ENCODE measurements at places on chromosomes 7 and 10.

DNA sequence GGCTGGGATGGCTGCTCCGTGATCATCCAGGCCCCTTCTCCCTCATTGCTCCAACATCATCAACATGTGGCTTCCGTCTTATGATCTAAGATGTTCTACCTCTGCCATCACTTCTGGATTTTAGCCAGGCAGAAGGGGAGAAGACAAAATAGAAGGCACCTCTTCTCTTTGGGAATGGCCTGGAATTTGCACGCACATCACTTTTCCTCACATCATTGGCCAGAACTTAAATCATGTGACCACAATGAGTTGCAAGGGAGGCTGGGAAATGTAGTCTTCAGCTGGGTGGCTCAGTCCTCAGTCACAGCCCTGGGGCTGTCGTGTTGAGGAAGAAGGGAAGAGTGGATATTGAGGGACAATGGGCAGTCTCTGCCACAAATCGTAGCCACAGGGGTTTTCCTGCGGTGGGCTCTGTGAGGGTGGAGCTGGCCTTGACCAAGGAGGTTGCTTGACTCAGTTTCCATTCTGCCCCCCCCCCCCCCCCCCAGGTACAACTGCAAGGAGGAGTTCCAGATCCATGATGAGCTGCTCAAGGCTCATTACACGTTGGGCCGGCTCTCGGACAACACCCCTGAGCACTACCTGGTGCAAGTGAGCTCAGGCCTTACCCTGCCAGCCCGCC, 50.3 kb downstream of the PALD1 start:
- DNase-seq: no peak

DNA sequence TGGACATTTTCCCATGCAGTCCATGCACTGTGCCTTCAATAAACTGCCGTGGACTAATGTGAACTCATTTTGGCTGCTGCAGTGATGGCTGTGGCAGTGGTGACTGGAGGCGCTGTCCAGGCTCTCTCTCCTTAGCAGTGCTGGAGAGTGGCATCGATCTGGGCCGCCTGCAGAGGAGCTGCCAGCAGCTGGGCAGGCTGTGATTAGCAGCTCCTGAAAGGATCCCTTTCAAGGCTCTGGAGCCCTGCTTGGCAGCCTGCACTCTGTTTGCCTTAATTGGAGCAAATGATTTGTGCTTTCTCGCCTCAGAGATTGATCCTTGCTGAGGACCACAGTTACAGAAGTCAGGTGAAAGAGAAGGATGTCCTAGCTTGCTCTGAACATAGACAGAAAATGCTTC, 130.1 kb upstream of the VWC2 start:
- DNase-seq: no peak

DNA sequence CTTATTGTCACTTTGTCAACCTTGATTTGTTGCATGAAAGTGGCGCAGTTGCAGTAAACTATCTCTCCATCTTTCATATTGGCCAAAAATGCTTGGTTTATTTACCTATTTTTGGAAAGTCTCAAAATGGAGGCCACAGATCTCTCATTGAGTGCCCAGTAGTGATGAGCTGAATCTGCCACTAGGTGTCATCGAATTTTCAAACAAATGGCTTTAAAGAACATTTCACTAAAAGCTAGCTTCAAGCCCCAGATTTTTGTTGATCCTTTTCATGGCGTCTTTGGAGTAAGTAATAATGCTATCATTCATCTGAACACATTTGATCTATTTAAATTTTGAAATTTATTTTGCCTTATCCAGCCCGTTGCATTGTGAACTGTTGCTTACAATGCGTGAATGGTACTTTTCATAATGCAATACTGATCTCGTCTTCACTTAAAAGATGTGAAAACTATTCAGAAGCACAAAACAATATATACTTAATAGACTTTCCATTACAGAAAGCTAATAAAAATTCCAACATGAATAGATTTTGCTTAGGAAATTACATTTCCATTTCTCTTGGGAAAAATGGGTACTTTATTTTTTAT, 236.2 kb downstream of the DNAJB9 start:
- no peak for DNase-seq

DNA sequence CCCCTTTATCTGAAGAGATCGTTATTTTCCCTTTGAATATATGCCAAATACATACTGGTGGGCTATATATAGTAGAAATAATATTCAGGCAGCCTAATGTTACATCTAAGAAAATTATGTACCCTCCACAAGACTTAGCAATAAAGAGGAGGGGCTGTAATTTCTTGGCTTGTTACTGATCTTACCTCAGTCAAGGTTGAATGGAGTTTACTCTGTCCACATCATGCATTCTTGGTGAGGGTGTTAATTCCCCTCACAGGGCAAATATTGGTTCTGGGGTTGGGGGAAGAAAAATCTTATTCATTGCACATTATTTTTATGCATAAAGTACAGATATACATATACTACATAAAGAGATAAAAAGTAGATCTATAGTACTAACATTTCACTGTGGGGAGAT, 145.8 kb upstream of the ANK3 start:
- no peak for DNase-seq

- no peak for DNase-seq
Observed at GRCh38 chr10:34018129-34018528, 683.7 kb upstream of the NRP1 start.

GRCh38 chr10:22626784-22627183, 87.6 kb downstream of the PIP4K2A start:
- no peak for DNase-seq

DNA sequence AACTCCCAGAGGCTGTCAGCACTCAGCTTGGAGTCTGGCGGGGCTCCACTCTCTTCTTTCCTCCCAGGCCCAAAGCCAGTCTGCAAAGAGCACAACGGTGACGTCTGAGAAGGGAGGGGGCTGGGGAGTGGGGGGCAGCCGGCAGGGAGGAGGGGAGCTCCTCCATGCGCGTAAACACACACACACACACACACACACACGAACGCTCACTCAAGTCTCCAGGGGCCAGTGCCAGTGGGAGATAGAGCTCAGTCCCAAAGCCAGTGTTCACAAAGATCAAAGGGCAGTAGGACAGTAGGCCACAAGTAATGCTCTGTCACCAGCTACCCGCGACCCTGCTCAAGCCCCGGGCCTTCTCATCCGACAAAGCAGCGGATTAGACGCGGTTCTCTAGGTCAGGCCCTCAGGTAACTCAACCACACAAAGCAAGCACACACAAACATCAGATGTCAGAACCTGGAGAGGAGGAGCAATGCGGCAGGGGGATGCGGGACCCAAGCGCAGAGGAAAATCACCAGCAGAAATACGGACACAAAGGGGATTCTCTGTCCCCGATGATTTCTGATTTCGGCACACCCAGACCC, 19.9 kb downstream of the TCAF1 start:
- no peak for DNase-seq

GRCh38 chr7:123275036-123275753, 75.4 kb upstream of the SLC13A1 start:
- no peak for DNase-seq

DNA sequence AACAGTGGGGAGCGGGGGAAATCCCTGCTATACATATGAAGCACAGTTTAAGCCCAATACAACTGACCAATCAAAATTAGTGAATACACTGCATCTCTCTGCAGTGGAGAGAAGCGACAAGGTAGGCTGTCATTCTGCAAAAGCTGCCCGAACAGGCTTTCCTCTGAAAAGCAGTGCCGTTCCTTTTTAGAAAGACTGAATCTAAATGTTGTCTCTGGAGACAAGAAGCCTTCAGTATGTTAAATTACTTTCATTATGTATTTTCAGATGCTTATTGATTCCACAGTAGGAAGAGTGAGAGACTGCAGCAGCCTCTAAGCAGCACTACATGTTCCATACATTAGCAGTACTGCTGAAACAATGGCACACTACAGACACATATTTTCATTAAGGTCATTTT, at the start of gene GPR22:
Gene GPR22 (plus strand): TSS at position 129 of the 400 bp plus-strand sequence. CDS start 4,004 bp downstream, outside the sequence.
- DNase-seq: no peak

DNA sequence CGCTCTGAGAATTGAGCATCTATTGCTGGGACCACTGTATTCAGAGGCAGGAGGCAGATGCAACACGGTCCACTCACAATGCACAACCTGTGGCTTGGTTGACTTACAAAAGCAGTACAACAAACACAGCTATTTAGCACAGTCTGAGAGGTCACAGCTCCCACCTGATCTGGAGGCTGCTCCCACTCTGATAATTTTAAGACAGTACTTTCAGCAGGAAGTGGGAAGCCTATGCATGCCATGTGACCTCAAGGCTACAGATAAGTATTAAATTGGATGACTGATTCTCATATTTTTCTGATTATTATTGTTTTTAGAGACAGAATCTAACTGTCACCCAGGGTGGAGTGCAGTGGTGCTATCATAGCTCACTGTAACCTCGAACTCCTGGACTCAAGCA, 659.3 kb downstream of the PARD3 start:
- DNase-seq: no peak

- no peak for DNase-seq
Observed at GRCh38 chr10:69270990-69271389, 7.3 kb upstream of the HK1 start.

GRCh38 chr7:134992626-134993179, 6.4 kb downstream of the AGBL3 start:
- no peak for DNase-seq

GRCh38 chr10:128027822-128028507, 98.3 kb downstream of the MKI67 start:
- no peak for DNase-seq

DNA sequence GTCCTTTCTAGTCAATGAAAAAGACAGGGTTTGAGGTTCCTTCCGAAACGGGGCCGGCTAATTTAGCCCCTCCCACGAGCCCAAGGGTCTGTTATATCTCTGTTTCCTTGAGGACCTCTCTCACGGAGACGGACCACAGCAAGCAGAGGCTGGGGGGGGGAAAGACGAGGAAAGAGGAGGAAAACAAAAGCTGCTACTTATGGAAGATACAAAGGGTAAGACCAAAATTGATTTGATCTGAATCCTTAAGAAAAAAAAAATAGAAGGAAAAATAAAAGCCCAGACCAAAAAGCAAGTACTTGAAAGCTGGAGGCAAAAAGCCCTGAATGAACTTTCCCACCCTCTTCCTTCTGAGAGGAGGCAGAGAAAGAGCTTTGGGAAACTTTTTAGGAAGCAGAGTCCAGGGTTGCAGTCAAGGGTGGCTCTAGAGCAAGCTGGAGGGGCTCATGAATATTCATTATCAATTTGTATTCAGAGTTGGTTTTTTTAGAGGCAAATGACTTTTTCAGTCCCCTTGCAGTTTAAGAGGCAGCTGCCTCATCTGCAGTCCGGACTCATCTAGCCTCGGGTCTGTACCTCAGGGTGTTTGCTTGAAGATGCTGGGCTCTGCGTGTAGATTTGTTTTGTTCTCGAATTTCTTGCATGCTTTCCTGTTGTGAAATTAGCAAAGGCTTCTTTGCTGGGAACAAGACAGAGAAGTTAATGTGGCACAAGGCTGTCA, at the start of gene ENTPD1:
Gene ENTPD1 (plus strand): TSS at position 123 of the 721 bp plus-strand sequence. CDS start 77 bp downstream, at position 200.
- no peak for DNase-seq

- no peak for DNase-seq
Observed at GRCh38 chr10:21989453-21990154, 13.9 kb downstream of the DNAJC1 start.

- DNase-seq: no peak
Observed at GRCh38 chr10:46048152-46048551, 2.1 kb upstream of the MSMB start.

Measured in GM12892 (cell line).